Activated CD4-positive, alpha-beta T cell treated with anti-CD3 and anti-CD28 coated beads, Interleukin-2, amount 50 U/mL, for 48 hours (primary cell): ENCODE measurements at places on chromosomes 13 and 19.
A peak's percentile ranks its signal among the peaks of the same experiment; 100 is the strongest.

GRCh38 chr13:44448373-44448772 lies 74.7 kb downstream of the SERP2 start:
- no peak for DNase-seq

DNA sequence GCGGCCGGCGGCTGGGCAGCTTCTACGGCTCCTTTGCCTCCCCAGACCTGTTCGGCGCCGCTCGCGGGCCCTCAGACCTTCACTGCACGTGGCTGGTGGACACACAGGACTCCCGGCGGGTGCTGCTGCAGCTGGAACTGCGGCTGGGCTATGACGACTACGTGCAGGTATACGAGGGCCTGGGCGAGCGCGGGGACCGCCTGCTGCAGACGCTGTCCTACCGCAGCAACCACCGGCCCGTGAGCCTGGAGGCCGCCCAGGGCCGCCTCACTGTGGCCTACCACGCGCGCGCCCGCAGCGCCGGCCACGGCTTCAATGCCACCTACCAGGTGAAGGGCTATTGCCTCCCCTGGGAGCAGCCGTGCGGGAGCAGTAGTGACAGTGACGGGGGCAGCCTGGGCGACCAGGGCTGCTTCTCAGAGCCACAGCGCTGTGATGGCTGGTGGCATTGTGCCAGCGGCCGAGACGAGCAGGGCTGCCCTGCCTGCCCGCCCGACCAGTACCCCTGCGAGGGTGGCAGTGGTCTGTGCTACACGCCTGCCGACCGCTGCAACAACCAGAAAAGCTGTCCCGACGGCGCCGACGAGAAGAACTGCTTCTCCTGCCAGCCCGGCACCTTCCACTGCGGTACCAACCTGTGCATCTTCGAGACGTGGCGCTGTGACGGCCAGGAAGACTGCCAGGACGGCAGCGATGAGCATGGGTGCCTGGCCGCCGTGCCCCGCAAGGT lies 11.6 kb downstream of the LRP3 start:
- no peak for DNase-seq

DNA sequence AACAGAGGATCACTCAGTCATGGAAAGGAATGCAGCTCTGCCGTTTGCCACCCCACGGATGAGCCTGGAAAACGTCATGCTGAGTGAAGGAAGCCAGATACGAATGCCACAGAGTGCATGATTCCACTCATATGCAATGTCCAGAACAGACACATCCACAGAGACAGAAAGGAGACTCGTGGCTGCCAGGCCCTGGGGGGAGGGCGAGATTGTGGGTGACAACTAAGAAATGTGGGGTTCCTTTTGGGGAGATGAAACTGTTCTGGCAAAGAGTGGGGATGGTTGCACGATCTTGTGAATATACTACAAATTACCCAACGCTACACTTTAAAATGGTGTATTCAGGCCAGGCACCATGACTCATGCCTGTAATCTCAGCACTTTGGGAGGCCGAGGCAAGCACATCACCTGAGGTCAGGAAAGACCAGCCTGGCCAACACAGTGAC lies 27.2 kb upstream of the NAPA start:
- DNase-seq, result no peak

DNA sequence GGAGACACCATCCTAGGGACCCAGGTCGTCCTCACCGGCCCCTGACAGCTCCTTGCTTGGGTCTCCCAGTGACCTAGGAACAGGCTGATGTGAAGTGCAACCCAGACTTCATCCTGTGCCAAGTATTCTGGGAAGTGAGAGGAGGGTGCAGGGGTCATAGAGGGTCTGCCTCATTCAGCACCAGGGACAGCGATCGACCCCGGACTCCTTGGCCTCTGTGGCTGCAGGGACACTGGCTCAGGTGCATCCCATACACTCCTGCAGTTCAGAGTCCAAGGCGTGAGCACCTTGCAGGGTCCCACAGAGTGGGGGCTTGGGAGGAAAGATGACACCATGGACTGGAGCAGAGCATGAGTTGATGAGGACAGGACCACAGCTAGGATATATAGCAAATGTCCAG lies 10.0 kb upstream of the OR10H2 start:
- no peak for DNase-seq

DNA sequence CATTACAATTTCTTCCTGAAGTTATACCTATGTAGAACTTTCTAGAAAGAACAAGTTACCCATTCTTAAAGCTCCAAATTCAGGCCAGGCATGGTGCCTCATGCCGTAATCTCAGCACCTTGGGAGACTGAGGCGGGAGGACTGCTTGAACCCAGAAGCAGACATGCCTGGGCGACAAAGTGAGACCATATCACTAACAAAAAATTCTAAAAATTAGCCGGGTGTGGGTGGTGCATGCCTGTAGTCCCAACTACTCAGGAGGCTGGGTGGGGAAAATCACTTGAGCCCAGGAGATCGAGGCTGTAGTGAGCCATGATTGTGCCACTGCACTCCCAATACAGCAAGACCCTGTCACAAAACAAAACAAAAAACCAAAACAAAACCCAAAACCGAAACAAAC lies 23.0 kb downstream of the KCNRG start:
- no peak for DNase-seq

DNA sequence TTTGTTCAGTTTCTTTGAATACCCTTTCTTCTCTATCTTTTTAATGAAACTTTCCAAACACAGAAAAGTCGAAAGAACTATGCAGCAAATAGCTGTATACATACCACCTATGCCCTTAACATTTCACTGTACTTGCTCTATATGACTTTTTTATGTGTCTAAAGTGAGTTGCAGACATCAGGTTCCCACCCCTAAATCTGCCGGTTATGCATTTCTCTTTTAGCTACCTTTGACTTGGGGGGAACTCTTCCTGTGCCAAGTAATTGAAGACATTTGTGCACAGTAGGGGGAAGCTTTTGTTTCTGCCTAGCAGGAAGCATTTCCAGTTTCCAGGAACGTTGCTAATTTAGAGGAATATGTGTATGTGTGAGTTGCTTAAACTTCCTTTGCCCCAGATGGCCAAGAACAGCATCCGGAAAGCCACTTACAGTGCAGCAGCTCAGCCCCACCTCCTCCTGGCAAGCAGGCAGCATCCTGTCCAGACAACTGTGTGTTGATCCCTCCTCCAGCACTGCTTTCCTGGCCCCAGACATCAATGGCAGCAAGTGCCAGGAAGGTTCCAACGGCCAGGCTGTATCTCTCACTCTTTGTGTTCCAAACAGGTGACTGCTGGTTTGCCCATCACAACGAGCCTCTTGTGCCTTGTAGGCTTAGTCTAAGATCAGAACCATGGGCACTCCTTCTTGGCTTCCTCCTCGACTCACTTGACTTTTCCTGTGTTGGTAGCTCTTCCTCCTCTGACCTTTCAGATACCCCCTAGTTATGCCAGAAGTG lies 14.7 kb upstream of the GRAMD1A start:
- peak; percentile 48 for DNase-seq

GRCh38 chr13:24664726-24665409 lies 15.3 kb upstream of the ATP12A start:
- no peak for DNase-seq

DNA sequence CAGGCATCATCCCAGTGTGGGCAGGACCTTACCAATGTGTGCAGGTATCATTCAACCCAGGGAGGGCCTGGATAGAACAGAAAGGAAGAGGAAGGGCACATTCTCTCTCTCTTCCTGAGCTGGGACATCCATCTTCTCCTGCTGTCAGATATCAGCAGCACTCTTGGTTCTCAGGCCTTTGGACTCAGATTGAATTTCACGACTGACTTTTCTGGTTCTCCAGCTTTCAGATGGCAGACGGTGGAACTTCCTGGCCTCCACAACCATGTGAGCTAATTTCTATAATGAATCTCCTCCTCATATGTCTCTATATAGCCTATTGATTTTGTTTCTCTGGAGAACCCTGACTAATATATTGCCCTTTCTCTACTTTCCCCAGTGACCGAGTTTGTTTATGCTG lies 77.3 kb downstream of the OLFM4 start:
- DNase-seq, result no peak

- no peak for DNase-seq
Measured at GRCh38 chr13:99013951-99014350, 36.1 kb upstream of the DOCK9 start.

DNA sequence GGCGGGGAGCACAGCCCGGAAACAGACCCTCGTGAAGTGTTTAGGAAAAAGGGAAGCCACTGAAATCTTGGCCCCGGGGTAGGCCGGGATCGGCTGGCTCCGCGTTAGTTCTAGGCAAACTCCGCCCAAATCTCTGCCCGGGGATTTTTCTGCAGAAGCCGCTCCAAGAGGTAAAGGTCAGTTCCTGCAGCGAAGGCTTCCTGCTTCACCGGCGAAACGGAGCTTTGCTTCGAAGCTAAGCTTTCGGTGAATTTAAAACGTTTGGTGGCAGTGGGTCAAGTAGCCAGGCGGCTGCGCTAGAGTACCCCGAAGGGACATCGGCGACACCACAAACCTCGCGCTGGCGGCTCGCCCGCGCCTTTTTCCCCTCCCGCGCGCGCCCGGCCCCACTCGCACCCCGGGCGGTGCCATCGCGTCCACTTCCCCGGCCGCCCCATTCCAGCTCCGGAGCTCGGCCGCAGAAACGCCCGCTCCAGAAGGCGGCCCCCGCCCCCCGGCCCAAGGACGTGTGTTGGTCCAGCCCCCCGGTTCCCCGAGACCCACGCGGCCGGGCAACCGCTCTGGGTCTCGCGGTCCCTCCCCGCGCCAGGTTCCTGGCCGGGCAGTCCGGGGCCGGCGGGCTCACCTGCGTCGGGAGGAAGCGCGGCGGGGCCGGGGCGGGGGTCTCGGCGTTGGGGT lies 441 bp downstream of the GJB2 start:
- peak; percentile 27 for DNase-seq

GRCh38 chr13:74193391-74193790 lies 59.2 kb upstream of the KLF12 start:
- DNase-seq, result no peak

DNA sequence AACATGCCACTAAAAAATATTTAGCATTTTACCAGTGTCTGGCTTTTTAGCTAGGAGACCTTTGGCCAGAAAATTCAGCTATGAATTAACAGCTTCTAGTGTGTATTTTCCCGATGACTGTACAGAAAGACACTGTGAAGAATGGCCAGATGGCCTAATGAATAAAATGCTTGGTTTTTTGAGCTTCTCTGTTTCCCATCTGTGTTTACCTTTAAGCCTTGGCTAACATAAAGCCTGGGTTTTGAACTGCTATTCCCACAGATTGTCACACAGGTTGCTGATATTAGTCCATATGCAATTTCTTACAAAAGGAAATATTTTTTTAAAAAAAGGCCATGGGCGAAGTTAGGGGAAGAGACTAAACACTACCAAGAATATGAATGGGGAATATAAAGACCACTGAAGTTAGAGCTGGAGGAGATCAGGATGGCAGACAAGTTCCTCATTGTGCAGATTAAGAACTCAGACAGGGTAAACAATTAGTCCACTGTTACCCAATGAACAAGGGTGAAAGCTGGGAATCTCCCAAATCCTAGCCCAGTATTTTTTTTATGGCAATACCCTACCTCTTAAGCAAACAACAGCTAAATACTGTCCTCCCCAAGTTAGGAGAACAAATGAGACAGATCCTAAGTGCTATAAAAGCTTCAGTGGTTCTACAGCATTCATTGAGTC lies 95.1 kb downstream of the DCT start:
- no peak for DNase-seq

DNA sequence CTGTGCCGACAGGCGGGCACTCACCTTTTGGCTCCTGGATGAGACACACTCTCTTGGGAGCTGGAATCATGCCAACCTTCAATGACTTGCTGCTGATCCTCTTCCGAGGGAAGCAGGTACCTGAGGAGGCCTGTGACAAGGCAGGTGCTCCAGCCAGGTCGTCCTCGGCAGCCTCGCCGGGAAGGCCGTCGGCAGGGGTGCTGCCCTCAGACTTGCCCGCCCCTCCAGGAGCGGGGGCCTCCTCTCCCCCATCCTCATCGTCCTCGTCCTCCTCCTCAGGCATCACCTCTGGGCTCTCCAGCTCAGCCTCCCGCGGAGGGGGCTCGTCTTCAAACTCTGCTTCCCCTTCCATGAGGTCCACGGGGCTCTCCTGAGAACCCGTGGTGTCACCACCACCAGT lies 29.2 kb downstream of the SUGP2 start:
- no peak for DNase-seq

DNA sequence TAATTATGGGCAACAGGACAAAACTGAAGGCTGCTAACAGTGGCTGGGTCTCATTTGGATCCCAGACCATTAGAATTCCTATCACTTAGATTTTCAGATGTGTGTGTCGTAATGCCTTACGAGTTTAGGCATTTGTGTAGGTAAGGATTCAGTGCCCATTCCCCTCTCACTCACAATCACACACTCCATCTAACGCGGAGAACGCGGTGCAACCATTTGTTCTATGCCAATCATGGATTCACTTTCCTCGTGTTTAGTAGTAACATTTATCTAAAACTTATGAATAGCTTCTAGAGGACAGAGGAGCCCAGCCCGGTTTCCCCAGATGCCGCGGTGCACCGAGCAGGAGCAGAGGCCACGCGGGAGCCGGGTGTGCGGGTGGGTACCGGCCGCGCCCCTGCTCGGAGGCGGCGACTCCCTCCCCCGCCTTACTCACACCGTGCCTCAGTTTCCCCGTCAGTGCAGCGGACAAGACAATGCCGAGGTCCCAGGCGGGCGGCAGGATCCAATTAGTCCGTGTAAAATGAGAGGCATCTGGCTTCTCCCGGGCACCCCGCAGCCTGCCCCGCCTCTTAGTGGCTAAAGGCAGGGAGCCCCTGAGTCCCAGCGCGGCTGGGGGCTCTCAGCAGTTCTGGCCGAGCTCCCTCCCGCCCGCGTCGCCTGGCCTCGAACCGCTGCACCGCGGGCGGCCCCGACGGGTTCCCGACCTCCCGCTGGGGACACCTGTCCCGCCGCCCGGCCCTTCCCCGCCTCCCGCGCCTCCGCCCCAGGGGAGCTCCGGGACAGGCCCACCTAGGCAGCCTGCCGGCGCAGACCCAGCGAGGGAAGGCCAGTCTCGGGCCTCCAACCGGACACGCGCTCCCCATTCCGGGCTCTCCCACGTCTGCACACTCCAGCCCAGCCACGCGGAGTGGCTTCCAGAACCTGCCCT lies 5.9 kb upstream of the C1QTNF9B start:
- no peak for DNase-seq

DNA sequence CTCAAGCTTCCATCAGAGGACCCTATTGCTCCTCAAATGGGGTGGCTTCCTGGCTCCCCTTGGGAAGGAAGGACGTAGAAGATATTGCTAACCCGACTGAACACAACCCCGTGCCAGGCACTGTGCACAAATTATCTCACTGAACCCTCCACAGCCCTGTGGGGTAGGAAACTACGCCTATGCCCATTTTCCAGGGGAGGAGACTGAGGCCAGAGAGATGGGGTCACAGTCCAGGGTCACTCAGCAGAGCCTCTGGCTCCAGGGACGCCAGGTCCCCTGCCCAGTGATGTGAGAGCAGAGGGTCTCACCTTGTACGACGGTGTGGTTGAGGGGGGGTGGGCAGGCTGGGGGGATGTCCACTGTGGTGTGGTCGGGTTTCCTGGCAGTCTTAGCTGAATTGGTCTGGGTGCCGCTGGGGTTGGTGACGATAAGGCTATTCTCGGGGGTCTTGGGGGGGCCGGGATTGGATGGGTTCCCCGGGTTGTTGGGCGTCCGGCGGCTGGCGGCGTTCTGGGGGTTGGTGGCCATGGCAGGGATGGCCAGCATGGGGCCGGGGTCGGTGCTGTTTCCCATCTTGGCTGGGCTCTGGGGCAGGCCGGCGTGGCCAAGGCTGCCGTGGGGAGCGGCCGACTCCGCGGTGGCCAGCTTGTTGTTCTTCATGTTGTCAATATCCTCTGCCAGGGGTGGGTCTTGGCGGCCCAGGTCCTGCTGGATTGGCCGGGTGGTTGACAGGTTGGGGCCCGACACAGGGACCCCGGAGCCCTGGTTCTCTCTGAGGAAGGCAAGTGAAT lies 136.2 kb downstream of the IER2 start:
- no peak for DNase-seq
